ENCODE measurements at places on chromosomes 3 and 15.

DNA sequence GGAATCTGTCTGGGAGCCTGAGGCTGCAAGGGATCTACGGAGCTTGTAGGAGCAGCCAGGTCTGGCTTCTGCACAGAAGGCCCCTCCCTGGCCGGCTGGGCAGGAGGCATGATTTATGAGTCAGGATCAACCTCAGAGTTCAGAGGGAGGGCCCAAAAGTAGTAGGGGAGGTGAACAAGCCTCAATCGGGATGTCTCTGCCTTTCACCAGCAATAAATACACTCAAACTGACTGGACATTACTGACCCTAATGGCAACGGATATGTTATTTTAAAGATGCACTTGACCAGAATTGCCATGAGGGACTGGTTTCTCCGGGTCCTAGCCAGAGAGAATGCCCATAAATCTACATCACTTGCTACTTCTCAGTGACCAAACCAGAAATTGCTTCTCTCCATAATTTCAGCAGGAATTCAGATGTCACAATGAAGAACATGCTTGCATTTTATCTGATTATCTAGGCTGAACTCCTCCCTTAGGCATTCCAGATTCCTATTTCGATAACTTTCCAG, 109.6 kb upstream of the LMOD3 start:
- DNase-seq: no peak

DNA sequence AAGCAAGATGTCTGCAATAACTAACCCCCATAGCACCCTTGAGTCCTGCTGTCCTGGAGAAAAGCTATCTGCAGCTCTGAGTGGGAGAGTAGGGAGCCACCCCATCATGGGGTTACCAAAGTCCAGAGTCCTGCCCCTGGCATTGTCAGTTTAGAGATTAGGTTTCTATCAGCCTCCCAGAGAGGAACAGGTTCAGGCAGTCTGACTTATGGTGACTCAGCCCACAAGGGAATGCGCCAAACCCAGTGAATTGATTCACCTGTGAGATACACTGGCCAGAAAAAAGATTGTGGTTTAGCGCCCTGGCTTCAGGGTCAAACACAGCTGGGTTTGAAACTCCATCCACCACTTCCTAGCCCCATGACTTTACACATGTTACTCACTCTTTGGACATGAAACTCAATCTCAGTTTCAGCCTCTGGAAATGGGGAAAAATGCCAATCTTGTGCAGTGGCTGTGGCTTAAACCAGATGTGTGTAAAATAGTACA, 263.6 kb upstream of the HES1 start:
- DNase-seq: peak; percentile 48

GRCh38 chr3:149571381-149571780, 86.4 kb downstream of the WWTR1 start:
- no peak for DNase-seq

- DNase-seq: peak; percentile 70
These were observed 33.3 kb downstream of the CCNB2 start for GRCh38 chr15:59138243-59138642.

DNA sequence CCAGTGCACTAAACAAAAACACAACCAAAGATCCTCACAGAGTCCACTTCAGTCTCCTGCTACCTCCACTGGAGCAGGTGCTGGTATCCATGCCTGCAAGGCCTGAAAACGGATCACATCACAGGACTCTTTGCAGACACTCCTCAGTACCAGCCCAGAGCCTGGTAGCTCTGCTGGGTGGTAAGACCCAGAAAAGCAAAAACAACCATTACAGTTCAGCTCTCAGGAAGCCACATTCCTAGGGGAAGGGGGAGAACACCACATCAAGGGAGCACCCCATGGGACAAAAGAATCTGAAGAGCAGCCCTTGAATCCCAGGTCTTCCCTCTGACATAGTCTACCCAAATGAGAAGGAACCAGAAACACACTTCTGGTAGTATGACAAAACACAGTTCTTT, 52.5 kb upstream of the PFN2 start:
- DNase-seq: no peak

DNA sequence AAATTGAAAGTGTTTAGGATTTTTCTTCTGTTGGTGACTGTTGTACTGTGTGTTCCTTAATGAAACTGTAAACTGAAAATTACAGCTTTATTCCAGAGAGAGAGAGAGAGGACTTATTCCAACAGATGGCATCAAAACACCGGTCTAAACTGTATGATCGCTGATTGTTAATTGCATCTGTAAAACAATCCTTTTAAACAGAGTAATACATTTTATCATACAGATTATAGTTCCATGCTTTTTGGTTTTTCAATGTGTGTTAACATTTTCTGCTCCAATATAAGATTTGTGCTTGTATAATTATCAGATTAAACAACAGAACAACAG, 289.7 kb upstream of the DNAJC19 start:
- no peak for DNase-seq

DNA sequence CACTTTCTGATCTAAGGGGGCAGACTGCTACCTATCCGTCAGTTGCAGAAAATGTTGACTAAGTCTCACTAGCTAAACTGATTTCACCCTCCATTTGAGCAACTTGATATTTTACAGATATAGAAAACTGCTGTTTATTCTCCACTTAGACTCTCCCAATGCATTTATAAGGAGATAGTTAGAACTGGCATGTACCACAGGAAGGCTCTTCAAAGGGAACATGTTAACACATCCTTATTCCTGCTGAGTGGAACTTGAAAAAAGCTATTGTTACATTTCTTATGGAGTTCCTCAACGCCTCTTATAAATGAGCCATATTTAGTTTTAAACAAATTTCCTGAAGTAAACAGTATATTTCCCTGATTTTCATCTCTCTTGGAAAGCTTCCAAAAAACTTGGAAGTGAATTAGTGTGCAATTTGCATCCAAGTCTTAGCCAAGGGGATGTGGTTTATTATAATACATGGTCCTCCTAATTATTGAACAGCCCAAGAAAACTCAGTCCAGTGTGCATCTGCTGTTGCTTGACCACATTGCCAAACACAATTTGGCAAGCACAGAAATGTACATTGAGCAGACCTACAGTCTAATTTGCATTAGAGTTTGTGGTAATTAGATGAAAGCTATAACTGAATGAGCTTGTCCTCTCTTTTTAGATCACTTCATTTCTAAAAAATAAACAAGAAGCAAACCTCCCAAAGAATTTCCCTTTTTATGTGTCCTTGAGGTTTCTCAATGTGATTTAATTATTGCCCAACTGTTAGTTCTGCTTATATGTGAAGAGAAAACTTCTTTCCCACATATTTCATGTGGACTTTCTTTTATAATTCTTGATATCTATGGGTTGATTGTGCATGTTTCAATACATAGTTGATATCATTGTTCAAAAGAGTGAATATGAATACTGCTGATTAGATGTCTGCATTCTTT, 72.6 kb upstream of the DPH6 start:
- no peak for DNase-seq

- DNase-seq: no peak
These were observed 114.3 kb upstream of the MB21D2 start for GRCh38 chr3:193031911-193032310.

- no peak for DNase-seq
These were observed 63.3 kb downstream of the BOC start for GRCh38 chr3:113274425-113275257.

GRCh38 chr3:178172121-178172520, 364.1 kb upstream of the KCNMB2 start:
- no peak for DNase-seq

DNA sequence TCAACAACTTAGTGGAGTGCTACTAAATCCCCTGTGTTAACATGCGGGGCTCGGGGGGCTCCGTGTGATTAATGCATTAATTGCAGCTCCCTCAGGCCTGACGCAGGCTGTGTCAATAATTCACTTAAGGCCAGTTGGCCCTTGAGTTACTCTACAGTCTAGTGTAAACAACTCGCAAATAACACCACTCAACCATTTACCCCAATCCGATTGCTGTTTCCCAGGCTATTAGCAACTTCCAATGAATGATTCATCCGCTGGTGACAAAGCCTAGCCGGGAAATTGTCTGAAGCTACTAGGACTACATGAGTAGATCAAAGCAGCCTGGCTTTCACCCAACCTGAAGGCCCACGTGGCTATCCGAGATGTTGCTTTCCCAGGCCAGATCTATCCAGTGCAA, 121.3 kb upstream of the SOX14 start:
- DNase-seq: no peak

GRCh38 chr3:47009225-47010110, 30.0 kb downstream of the NBEAL2 start:
- peak; percentile 99 for DNase-seq

- no peak for DNase-seq
These were observed 136.8 kb upstream of the UMPS start for GRCh38 chr3:124593442-124593829.
